Activated CD8-positive, alpha-beta memory T cell treated with anti-CD3 and anti-CD28 coated beads, Interleukin-2, amount 10 ng/mL, durations not matched to agents 7 days and 5 days (primary cell): ENCODE measurements at places on chromosomes 2 and 18. TPM values are rescaled to one million over a fixed set of nuclear protein-coding genes. Genes with fewer than 3 reads are reported as not detected.

GRCh38 chr2:150490466-150490865 lies 3.0 kb upstream of the RND3 start:
- no peak overlapping the region for H3K27ac ChIP-seq
- DNase-seq = no peak
- H3K27me3 ChIP-seq = peaks cover 28% of the 10 kb centered on the region
- H3K4me1 ChIP-seq = peaks cover 9% of the 10 kb centered on the region

The PARD6G gene
- total RNA-seq = 0.98 TPM

DNA sequence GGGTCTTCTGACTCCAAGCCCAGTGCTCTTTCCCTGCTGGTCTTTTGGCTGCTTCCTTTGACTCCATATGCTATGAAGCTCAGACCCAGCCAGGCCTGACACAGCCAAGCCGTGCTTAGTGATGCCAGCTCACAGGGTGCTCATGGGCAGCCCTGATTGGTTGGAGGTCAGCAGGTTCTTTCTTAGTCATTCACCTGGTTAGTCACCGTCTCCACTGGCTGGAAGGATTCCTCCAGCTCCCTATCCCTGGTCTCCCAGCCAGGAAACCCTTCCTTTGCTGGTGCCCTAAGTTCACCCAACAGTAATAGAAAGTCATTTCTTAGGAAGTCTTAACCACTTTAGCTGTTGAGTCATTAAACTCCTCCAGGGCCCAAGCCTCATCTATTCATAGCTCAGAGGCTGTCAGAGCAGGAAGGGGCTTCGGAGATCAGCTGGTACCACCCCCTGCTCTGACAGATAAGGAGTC lies 3.9 kb downstream of the KCNK3 start:
- no peak overlapping the region for H3K27ac ChIP-seq
- H3K4me1 ChIP-seq = peaks cover 2% of the 10 kb centered on the region
- H3K27me3 ChIP-seq = peaks cover 46% of the 10 kb centered on the region
- H3K36me3 ChIP-seq = no peaks in the 10 kb centered on the region
- DNase-seq = no peak
- no peak overlapping the region for H3K4me3 ChIP-seq

The ELOA2 gene
- not detected for total RNA-seq

The CDKL4 gene
- 1.1 TPM for total RNA-seq

DNA sequence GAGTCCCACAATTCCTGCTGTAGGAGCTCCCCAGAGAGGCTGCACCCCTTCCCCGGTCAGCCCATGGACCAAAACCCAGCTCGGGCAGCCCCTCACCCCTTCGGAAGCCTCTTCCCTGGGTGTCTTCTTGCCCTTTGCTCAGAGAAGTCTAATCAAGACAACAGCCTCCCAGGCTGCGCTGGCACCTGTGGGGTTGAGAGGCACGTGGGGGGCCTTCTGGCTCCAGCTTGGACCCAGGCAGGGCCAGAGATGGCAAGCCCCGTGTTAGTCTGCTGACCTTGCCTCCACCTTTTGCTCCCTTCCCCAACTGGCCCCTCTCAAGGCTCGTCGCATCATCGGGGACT lies 10.4 kb downstream of the SLC4A3 start:
- peaks cover 3% of the 10 kb centered on the region for H3K27me3 ChIP-seq
- H3K4me1 ChIP-seq = peaks cover 13% of the 10 kb centered on the region
- H3K36me3 ChIP-seq = no peaks in the 10 kb centered on the region
- DNase-seq = no peak
- no peak overlapping the region for H3K4me3 ChIP-seq

GRCh38 chr2:58984731-58985130 lies 743.6 kb upstream of the FANCL start:
- no peak overlapping the region for H3K4me3 ChIP-seq
- H3K36me3 ChIP-seq = no peaks in the 10 kb centered on the region
- no peak overlapping the region for H3K27ac ChIP-seq
- H3K27me3 ChIP-seq = no peaks in the 10 kb centered on the region

DNA sequence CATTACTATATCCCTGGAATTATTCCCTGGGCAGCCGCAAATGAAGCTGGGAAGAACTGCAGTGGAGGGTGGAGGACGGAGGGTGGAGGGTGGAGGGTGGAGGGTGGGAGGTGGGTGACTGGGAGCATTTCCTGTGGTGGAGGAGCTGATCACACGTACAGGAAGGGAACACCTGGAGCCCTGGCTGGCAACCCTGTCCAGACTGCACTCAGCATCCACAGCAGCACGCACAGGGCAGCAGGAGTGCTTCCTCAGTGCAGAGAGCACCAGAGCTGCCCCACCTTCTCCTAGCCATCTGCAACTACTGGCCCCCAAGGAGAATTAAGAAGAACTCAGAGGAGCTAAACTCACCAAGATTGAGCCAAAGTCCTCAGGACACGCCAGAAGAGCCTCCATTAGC lies 249.9 kb downstream of the EIPR1 start:
- H3K4me3 ChIP-seq = no peak overlapping the region
- no peak overlapping the region for H3K27ac ChIP-seq
- peaks cover 1% of the 10 kb centered on the region for H3K4me1 ChIP-seq

- peaks cover 7% of the 10 kb centered on the region for H3K27me3 ChIP-seq
- no peaks in the 10 kb centered on the region for H3K36me3 ChIP-seq
- H3K4me1 ChIP-seq = no peaks in the 10 kb centered on the region
- no peak overlapping the region for H3K27ac ChIP-seq
These were observed 75.2 kb upstream of the CD28 start for GRCh38 chr2:203631068-203631757.

GRCh38 chr2:63438181-63438580 lies 150.1 kb downstream of the WDPCP start:
- H3K27me3 ChIP-seq = no peaks in the 10 kb centered on the region
- H3K4me3 ChIP-seq = no peak overlapping the region
- no peaks in the 10 kb centered on the region for H3K4me1 ChIP-seq
- H3K36me3 ChIP-seq = no peaks in the 10 kb centered on the region
- H3K27ac ChIP-seq = no peak overlapping the region

DNA sequence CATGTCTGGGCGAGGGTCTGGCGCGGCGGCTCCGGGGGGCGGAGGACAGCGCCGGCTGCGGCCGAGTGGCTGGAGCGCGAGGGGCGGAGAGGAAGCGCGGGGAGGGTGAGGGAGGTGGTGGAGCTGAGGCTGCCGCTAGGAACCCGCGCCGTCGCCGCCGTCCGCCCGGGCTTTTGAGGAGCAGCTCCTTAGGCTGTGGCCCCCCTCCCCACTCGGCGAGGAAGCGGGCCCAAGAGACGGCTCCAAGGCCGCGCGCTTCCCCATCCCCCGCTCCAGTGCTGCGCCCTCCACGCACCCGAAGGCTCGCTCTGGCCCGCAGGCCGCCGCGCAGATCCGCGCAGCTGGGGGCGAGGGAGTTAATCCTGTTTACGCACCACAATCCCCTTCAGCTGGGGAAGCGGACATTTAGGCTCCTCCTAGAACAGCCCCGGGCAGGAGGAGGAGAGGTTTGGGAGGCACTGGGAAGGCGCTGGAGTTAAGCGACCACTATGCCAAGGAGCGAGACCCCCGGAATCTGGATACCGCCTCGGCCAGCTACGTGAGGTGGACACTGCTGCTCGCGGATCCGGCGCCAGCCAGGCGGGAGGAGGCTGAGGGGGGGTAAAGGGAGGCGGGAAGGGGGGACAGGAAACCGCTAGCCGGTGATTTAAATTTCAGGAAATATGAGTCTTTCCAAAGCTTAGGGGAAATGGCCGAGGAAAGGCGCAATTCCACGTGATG lies at the start of gene CNRIP1:
TSS of gene CNRIP1 (minus strand) at position 552 of the 720 bp plus-strand sequence. CDS start at position 3, 549 bp downstream.
- H3K27me3 ChIP-seq = peaks cover 80% of the 10 kb centered on the region
- H3K36me3 ChIP-seq = no peaks in the 10 kb centered on the region
- no peak for DNase-seq

DNA sequence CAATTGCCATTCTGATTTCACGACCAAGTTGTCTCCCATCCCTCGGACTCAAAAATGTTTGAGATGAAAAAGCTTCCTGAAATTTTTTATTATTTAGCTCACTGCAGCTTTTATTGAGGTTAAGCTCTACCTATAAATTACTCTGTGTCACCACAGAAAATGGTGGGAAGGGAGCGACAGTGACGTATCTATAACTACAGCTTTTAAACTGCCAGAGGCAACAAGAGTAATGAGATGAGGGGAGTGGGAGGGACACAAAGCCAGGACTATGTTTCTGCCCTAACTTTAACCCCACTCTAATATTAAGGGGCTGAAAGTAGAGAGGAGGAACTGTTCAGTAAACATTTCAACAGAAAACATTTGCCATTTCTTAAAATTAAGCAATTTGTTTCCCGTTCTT lies 37.4 kb downstream of the SMAD2 start:
- H3K27ac ChIP-seq = no peak overlapping the region
- no peak for DNase-seq
- H3K27me3 ChIP-seq = no peaks in the 10 kb centered on the region
- H3K4me1 ChIP-seq = peaks cover 40% of the 10 kb centered on the region
- peaks cover 51% of the 10 kb centered on the region for H3K36me3 ChIP-seq
- no peak overlapping the region for H3K4me3 ChIP-seq

The PLEK gene
- total RNA-seq = 42.5 TPM

The PARD3B gene
- total RNA-seq = 0.16 TPM

- H3K36me3 ChIP-seq = no peaks in the 10 kb centered on the region
- H3K27ac ChIP-seq = no peak overlapping the region
- no peak for DNase-seq
- H3K4me3 ChIP-seq = no peak overlapping the region
- no peaks in the 10 kb centered on the region for H3K4me1 ChIP-seq
These were observed 282.9 kb upstream of the TNP1 start for GRCh38 chr2:217142649-217143266.

- DNase-seq = peak; percentile 33
- no peak overlapping the region for H3K4me3 ChIP-seq
- peaks cover 3% of the 10 kb centered on the region for H3K36me3 ChIP-seq
These were observed 2786.5 kb downstream of the RPIA start for GRCh38 chr2:91477731-91478672.

The SPATA3 gene
- 1.2 TPM for total RNA-seq

DNA sequence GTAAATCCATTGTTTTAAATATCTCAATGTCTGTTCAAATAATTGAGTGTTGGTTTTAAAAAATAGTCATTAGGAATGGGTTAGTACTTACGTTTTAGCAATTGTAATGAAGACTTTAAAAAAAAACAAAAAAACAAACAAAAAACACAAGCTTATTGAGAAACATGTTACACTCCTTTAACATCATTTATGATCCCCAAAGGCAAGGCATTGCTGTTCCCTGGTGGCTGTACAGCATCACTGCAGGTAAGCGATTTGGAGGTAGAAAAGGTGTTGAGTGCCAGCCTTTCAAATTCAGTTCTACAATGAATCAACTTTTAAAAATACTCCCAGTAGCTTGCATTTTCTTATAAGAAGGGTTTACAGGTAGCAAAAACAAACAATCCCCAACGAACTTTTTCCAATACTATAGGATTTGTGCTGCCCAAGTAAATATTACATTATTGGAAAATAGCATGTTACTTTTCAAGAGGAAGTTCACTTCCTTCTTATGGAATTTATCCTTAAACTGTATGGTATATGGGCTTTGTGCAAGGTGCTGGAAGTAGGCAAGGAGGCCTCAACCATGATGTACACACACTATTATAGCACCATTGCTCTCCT lies 27.5 kb downstream of the CNRIP1 start:
- peaks cover 16% of the 10 kb centered on the region for H3K27me3 ChIP-seq
- H3K27ac ChIP-seq = no peak overlapping the region
- H3K36me3 ChIP-seq = no peaks in the 10 kb centered on the region
- H3K4me3 ChIP-seq = no peak overlapping the region
- no peak for DNase-seq
- peaks cover 5% of the 10 kb centered on the region for H3K4me1 ChIP-seq

DNA sequence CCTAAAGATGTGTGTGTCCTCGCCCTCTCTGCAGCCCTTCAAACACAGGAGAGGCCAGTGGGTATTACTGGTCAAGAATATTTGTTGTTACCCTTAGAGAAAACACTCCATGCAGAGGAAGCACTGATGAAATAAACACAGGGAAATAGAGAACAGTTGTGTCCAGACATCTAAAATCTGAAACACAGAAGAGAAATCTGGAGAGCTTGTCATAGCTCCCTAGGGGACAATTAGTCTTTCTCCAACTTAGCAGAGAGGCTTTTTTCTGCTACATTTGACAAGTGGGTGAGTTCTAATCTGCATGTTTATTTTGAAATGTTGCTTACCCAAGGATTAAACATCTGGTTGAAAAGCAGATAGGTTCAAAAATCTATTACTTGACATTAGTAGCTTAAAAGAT lies 190.1 kb downstream of the CTNNA2 start:
- DNase-seq = no peak
- no peaks in the 10 kb centered on the region for H3K36me3 ChIP-seq
- H3K27me3 ChIP-seq = no peaks in the 10 kb centered on the region
- no peak overlapping the region for H3K4me3 ChIP-seq
- no peak overlapping the region for H3K27ac ChIP-seq
- H3K4me1 ChIP-seq = no peaks in the 10 kb centered on the region

DNA sequence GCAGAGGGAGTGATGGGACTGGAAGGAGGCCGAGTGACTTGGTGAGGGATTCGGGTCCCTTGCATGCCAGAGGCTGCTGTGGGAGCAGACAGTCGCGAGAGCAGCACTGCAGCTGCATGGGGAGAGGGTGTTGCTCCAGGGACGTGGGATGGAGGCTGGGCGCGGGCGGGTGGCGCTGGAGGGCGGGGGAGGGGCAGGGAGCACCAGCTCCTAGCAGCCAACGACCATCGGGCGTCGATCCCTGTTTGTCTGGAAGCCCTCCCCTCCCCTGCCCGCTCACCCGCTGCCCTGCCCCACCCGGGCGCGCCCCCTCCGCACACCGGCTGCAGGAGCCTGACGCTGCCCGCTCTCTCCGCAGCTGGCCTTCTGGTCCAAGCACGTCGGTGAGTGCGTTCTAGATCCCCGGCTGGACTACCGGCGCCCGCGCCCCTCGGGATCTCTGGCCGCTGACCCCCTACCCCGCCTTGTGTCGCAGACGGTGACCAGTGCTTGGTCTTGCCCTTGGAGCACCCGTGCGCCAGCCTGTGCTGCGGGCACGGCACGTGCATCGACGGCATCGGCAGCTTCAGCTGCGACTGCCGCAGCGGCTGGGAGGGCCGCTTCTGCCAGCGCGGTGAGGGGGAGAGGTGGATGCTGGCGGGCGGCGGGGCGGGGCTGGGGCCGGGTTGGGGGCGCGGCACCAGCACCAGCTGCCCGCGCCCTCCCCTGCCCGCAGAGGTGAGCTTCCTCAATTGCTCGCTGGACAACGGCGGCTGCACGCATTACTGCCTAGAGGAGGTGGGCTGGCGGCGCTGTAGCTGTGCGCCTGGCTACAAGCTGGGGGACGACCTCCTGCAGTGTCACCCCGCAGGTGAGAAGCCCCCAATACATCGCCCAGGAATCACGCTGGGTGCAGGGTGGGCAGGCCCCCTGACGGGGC lies 4.6 kb downstream of the PROC start:
- peak overlapping the region; percentile 38 for H3K4me3 ChIP-seq
- peaks cover 9% of the 10 kb centered on the region for H3K4me1 ChIP-seq
- peaks cover 44% of the 10 kb centered on the region for H3K27me3 ChIP-seq
- H3K36me3 ChIP-seq = no peaks in the 10 kb centered on the region
- no peak for DNase-seq

GRCh38 chr2:29618024-29618423 lies 303.4 kb downstream of the ALK start:
- no peak overlapping the region for H3K4me3 ChIP-seq
- no peaks in the 10 kb centered on the region for H3K4me1 ChIP-seq

- H3K4me3 ChIP-seq = no peak overlapping the region
- peak; percentile 12 for DNase-seq
- peaks cover 4% of the 10 kb centered on the region for H3K36me3 ChIP-seq
- no peak overlapping the region for H3K27ac ChIP-seq
- peaks cover 19% of the 10 kb centered on the region for H3K4me1 ChIP-seq
- H3K27me3 ChIP-seq = peaks cover 16% of the 10 kb centered on the region
These were observed 50.4 kb upstream of the CTDP1 start for GRCh38 chr18:79629249-79629558.
